ENCODE measurements at places on chromosomes 5 and 9. TPM values are rescaled to one million over a fixed set of nuclear protein-coding genes. Genes with fewer than 3 reads are reported as not detected.

The RGS3 gene
- 299 TPM for total RNA-seq

The SEPTIN8 gene
- 44.6 TPM for total RNA-seq

The ZNF883 gene
- 0.09 TPM for total RNA-seq

The CCDC192 gene
- not detected for total RNA-seq

The LHX6 gene
- 1.3 TPM for total RNA-seq

The C6 gene
- total RNA-seq, result not detected

The NMUR2 gene
- not detected for total RNA-seq

The CYSRT1 gene
- 0.45 TPM for total RNA-seq

The PLPPR1 gene
- 3.8 TPM for total RNA-seq

The FOXD4L3 gene
- not detected for total RNA-seq

The ELOVL7 gene
- under 0.01 TPM for total RNA-seq

The MEF2C gene
- 62.7 TPM for total RNA-seq

The FAM120A gene
- 89.7 TPM for total RNA-seq

The ZBTB26 gene
- total RNA-seq, result 3.7 TPM

The LRRC19 gene
- not detected for total RNA-seq

The SLC9A3 gene
- total RNA-seq, result 0.45 TPM

The PCDHA9 gene
- 0.09 TPM for total RNA-seq

The IL3 gene
- not detected for total RNA-seq

The CAMK4 gene
- total RNA-seq, result 4.9 TPM

The CCL27 gene
- total RNA-seq, result not detected

The CDH9 gene
- total RNA-seq, result not detected

The PGM5 gene
- total RNA-seq, result 1.1 TPM

The TRIM36 gene
- total RNA-seq, result 0.36 TPM

The SEMA6A gene
- total RNA-seq, result 0.54 TPM

The CKMT2 gene
- total RNA-seq, result not detected

The DAB2IP gene
- 18.0 TPM for total RNA-seq

The NDUFA8 gene
- 45.3 TPM for total RNA-seq

The ARID3C gene
- 0.09 TPM for total RNA-seq

The FGF18 gene
- not detected for total RNA-seq
